GM20000 (cell line): ENCODE measurements at places on chromosomes 6 and 20.

- DNase-seq: peak; percentile 31
Observed at GRCh38 chr6:125154761-125155135, 1.2 kb downstream of the TPD52L1 start.

DNA sequence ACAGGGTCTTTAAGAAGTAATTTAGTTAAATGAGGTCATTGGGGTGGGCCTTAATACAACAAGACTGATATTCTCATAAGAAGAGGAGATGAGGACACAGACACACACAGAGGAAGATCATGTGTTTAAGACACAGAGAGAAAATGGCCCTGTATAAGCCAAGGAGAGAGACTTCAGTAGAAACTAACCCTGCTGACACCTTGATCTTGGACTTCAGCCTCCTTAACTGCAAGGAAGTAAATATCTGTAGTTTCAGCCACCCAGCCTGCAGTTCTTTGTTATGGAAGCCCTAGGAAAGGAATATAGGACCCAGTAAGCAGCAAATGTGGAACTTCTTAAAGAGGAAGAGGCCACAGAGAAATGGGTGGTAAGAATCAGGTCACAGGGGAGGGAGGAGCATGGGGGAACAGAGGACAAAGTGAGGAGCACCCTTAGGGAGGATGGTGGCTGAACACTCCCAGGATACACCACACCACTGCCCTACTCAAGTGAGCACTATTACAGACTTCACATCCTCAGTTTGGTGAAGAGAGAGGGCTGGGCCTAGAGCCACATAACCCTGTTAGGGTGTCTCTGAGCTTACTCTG is 762 bp downstream of the SIRPB1 start:
- DNase-seq: no peak

DNA sequence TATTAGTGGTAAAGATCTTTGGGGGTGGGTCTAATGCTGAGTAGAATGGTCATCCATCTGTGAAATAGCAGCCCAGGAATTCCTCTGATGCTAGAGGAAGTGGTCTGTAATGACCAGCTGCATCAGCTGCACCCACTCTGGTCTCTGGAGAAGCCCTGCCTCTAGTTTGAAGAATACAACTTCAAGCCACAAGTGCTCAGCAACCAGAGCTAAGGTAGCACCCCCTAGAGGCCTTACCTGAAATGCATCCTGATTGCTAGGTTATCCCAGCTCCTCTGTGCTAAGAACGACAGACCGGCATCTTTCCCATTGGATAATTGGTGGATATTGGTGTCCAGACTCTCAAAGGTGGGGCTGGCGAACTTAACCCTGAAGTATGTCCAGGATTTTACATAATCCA is 58.2 kb downstream of the DNAH8 start:
- peak; percentile 35 for DNase-seq

- no peak for DNase-seq
Observed at GRCh38 chr6:15596186-15596896, 66.5 kb downstream of the DTNBP1 start.

DNA sequence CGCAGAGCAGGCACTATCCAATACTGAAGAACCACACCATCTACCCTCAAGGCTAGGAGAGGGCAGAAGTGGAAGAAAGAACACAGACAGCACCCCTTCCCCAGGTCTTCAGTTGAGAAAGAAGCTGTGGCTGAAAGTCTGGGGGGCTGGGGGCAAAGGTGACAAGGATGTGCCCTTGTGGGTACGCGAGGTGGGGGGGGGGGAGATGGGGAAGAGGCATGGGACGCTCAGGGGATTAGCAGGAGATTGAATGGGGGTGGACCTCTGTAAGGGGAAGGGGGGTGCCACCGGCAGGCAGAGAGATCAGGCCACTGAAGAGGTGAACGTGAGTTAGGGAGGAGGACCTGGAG is 1.1 kb downstream of the B4GALT5 start:
- DNase-seq: no peak

- peak; percentile 84 for DNase-seq
Observed at GRCh38 chr6:35327349-35328027, 14.9 kb upstream of the PPARD start.

DNA sequence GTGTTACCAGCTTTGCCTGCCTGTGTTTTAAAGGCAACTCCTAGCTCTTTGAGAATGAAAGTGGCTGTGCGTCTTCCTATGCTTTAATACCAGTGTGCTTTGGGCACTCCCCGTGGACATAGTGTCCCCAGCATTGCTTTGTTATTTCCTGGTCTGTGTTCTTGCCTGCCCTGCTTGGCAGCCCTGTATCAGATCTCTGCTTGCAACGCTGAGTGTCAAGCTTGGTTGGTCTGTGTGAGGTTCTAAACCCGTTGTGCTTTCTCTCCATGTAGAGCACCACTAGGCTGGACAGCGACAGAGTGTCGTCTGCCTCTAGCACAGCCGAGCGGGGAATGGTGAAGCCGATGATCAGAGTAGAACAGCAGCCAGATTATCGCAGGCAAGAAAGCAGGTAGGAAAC is 80.2 kb downstream of the AFDN start:
- no peak for DNase-seq

- no peak for DNase-seq
Observed at GRCh38 chr20:50392138-50392866, 117.9 kb upstream of the PTPN1 start.

DNA sequence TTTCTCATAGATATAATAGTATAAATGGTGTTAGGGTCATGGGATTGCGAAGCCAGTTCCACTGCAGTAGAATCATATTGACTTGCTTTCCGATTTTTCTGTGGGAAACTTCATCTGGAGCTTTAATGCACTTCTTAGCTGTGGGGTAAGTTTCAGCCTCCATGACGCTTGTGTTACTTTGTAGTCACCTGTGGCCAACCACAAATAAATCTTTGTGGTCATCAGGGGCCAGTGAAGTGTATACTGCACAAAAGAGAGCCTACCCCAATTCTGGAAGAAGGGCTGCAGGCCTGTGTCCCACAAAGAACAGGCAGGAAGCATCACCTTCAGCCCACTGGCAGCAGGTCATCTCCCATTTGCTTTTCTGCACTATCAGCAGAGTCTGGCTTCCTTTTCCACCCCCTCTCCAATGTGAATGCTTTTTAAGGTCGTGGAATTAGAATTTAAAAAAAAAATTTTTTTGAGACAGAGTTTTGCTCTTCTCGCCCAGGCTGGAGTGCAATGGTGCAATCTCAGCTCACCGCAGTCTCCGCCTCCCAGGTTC is 32.0 kb downstream of the MTHFD1L start:
- DNase-seq: peak; percentile 34

- DNase-seq: no peak
Observed at GRCh38 chr6:147868427-147869190, 360.1 kb downstream of the SAMD5 start.

GRCh38 chr6:163457637-163458561 is 43.4 kb downstream of the QKI start:
- no peak for DNase-seq

- DNase-seq: no peak
Observed at GRCh38 chr6:10384610-10385523, 30.0 kb downstream of the TFAP2A start.

GRCh38 chr6:35392111-35392702 is 49.8 kb downstream of the PPARD start:
- no peak for DNase-seq

- peak; percentile 81 for DNase-seq
Observed at GRCh38 chr20:37564388-37565133, 36.9 kb upstream of the BLCAP start.

- no peak for DNase-seq
Observed at GRCh38 chr6:22149501-22150367, 147.1 kb downstream of the PRL start.

- no peak for DNase-seq
Observed at GRCh38 chr20:57262784-57263609, 3.4 kb downstream of the BMP7 start.

DNA sequence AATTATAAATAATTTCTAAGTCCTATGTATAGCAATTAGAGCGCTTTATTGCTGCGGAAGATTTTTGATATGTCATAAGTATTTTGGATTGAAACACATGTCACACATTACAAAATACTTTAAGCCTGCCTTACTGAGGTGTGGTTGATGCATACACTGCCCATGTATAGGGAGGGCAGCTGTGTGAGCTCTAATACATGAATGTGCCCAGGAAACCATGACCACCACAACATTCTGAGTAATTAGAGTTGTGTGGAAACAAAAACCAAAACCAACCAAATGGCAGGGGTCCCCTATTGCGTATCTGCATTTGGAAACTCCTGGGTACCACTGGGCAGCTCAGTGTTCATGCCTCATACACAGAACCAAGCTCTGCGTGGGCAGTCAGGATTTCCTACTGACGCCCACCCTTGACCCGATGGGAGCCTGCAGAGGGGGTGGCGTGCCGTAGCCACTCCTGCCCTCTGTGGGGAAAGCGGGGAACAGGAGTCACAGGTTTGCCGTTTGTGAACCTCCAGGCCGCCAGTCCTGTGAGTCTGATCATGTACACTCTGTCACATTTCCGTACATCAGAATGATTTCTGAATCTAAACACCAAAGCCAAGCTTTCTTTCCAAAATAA is 50.9 kb upstream of the PDE10A start:
- no peak for DNase-seq

DNA sequence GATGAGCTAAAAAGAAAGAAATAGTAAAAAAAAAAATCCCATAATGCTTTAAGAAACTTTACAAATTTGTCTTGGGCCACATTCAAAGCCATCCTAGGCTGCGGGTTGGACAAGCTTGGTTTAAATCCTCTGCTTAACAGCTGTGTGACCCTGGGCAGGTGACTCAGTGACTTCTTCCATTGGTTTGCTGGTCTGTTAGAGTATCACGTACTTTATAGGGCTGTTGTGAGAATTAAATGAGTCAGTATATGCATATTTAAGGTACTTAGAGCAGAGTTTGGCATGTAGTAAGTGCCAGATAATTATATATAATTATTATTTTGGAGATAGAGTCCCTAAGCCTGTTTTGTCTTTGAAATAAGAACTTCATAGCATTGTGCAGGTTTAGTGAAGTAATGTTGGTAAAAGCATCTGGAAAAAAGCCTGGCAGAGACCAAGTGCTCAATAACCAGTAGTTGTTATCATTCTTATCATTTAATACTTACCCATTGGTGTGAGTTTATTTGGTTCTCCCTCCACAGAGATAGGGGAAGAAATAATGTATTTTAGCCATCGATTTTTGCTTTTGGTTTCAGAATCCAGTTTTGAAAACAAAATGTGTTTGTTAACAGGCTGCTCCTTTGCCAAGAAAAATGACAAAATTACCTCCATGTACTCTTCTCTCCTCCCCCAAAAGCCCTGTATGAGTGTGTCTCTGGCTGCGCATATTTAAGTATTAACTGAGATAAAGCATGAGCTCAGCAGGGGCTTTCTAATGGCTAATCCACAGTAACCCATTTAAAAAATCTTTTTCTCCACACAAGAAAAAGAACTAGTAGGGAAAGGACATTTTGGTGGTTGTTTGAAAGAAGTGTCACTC is 67.2 kb downstream of the FOXO3 start:
- DNase-seq: no peak

- no peak for DNase-seq
Observed at GRCh38 chr20:43911066-43911465, 3.6 kb upstream of the TOX2 start.

GRCh38 chr20:43752561-43753301 is 25.9 kb upstream of the GTSF1L start:
- peak; percentile 70 for DNase-seq

DNA sequence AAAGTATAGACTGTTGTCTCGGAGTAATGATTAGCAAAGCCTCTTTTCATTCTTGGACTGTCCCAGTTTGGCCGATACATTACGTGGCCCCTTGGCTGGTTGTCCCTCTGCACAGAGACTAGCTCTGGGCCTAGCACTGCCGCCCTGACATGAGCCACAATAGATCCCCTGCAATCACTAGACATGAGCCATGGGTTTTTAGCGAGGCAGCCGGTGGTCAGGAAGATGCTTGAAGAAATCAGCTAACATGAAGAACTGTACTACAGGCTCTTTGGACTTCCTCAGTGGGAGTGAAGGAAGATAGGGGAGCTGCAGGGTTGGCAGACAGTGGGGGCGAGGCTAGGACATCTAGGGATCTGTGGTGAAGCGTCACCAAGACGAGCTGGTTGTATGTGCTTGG is 11.0 kb downstream of the DUSP22 start:
- DNase-seq: no peak

DNA sequence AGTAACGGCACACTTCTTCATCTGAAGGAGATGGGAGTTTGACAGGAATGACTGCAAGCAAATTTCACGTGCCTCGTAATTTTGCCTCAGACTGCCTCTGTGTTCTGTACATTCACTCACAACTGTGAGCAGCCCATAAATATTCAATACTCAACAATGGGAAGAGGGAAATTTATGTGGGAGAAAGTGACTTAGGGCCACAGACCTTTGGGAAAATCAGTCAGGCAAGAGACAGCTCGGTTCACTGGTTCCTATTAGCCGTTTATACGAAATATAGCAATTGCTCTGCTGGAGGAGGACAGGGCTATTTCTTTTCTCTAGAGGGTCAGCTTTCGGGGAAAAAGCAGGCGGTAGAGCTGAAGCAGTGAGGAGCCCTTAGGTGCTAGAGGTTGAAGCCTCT is 28.0 kb downstream of the OPN5 start:
- no peak for DNase-seq

GRCh38 chr6:119174879-119175817 is 96.7 kb upstream of the FAM184A start:
- DNase-seq: no peak

- DNase-seq: no peak
Observed at GRCh38 chr6:154494592-154495311, 15.7 kb downstream of the CNKSR3 start.
